NCI-H2029 (cell line): ENCODE measurements at places on chromosomes 2 and 18.

DNA sequence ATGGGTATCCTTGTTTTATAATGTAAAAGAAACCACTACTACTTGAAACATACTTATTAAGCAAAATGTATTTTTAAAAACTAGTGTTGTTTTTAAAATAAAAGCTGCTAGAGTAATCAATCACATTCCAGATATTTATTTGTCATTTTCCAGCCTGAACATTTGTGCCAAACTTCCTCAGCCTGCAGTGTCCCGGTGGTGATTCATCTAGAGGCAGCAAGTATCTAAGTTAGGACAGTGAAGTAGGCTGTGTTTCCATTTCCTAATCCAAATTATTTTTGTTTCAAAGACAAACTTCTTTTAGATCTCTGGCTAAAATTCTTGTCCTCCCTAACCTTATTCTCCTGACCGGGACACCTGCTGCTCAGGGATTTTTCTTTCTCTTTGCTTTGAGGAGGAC lies 12.8 kb upstream of the GCG start:
- DNase-seq = no peak

DNA sequence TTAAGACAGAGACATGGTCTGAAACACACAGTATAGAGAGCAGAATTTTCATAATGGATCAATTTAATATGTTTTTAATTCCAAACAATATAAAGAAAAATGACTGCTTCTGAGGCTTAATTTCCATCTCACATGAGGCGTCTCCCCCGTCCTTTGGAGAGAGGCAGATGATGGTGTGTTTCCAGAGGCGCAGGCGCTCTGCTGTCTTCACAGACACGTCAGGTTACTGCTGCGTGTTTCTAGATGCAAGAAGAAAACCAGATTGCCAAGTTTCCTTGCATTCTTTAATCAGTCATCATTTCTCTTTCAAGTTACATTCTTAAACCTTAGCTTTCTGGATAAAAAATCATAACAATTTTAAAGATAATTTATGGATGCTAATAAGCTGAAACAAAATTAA lies 160.2 kb downstream of the ATP9B start:
- no peak for DNase-seq

DNA sequence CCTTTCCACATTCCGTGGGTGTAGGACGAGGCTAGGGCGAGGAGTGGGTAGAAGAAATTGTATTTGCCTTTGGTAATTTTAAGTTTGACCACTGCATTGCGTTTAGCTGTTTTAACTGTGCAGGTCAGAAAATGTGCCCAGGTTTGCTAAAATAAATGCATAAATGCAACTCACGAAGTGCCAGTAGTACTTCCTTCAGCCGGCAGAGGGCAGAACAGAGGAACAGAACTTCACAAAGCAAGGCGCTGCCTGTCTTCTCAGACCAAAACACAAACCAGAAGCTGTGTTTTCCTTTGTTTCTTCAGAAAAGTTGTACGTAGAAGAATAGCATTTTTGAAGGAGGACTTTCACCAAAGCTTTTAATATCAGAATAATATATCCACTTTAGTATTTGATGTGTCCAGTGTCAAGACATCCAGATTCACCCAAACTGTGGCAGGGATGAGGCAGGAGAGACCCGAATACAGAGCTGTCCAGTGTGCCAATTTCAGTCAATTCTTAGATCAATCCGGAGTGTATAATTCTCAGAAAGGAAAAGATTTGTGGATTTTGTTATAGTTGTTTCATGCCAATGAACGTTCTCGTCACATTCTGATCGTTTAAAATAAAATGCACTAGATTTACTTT lies 348.6 kb downstream of the DLGAP1 start:
- DNase-seq = peak; percentile 29

GRCh38 chr18:6482198-6482977 lies 67.7 kb upstream of the L3MBTL4 start:
- DNase-seq = peak; percentile 30

GRCh38 chr18:61616111-61616610 lies 276.6 kb downstream of the RNF152 start:
- no peak for DNase-seq
